ENCODE measurements at places on chromosomes 5 and 9. TPM values are rescaled to one million over a fixed set of nuclear protein-coding genes. Genes with fewer than 3 reads are reported as not detected.

DNA sequence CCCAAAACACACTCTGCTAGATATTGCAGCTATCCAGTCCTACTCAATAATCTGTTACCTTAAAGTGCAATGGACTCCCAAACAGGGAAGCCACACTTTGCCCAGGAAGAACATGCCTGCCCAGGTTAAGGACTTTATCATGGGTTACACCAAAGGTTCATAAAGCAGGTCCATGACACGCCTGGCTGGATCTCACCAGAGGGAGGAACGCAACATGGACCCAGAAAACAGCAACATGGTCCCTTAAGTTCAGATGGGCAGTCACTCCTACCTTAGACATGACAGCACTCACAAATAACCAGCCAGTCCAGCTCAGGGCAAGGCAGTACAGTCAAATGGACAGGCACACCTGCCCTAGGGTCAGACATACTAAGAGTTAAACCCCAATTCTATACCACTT lies 3.8 kb downstream of the P4HA2 start:
- peak overlapping the region; percentile 79 for H3K27ac ChIP-seq
- DNase-seq, result no peak

- no peak overlapping the region for H3K4me3 ChIP-seq
- no peak for DNase-seq
- H3K36me3 ChIP-seq, result no peaks in the 10 kb centered on the region
- H3K4me1 ChIP-seq, result peaks cover under 1% of the 10 kb centered on the region
Measured at GRCh38 chr5:6550628-6551027, 82.2 kb downstream of the NSUN2 start.

GRCh38 chr9:83544002-83544698 lies 5.9 kb upstream of the FRMD3 start:
- no peak overlapping the region for H3K27ac ChIP-seq
- no peaks in the 10 kb centered on the region for H3K36me3 ChIP-seq
- H3K4me3 ChIP-seq, result no peak overlapping the region
- no peak for DNase-seq
- peaks cover 1% of the 10 kb centered on the region for H3K4me1 ChIP-seq

GRCh38 chr5:1498623-1499416 lies 24.9 kb downstream of the LPCAT1 start:
- DNase-seq, result no peak
- H3K4me1 ChIP-seq, result peaks cover 18% of the 10 kb centered on the region
- H3K27ac ChIP-seq, result no peak overlapping the region
- no peak overlapping the region for H3K4me3 ChIP-seq
- no peaks in the 10 kb centered on the region for H3K27me3 ChIP-seq

GRCh38 chr9:4443439-4443838 lies 46.8 kb upstream of the SLC1A1 start:
- DNase-seq, result no peak
- no peak overlapping the region for H3K4me3 ChIP-seq
- H3K27ac ChIP-seq, result no peak overlapping the region
- peaks cover 5% of the 10 kb centered on the region for H3K27me3 ChIP-seq
- H3K36me3 ChIP-seq, result no peaks in the 10 kb centered on the region
- H3K4me1 ChIP-seq, result no peaks in the 10 kb centered on the region

- no peaks in the 10 kb centered on the region for H3K36me3 ChIP-seq
- DNase-seq, result no peak
- H3K4me1 ChIP-seq, result peaks cover 8% of the 10 kb centered on the region
- no peak overlapping the region for H3K4me3 ChIP-seq
Measured at GRCh38 chr5:128630121-128630520, 92.1 kb upstream of the FBN2 start.

- no peak for DNase-seq
- H3K27ac ChIP-seq, result peak overlapping the region; percentile 69
- H3K4me1 ChIP-seq, result peaks cover 35% of the 10 kb centered on the region
- H3K4me3 ChIP-seq, result peak overlapping the region; percentile 96
Measured at GRCh38 chr5:175479125-175479881, 943 bp downstream of the SFXN1 start.

GRCh38 chr5:176157656-176158055 lies 80.6 kb upstream of the SIMC1 start:
- peaks cover 28% of the 10 kb centered on the region for H3K27me3 ChIP-seq
- peaks cover 8% of the 10 kb centered on the region for H3K4me1 ChIP-seq
- H3K27ac ChIP-seq, result no peak overlapping the region

GRCh38 chr5:74587890-74588289 lies 52.6 kb downstream of the ENC1 start:
- no peaks in the 10 kb centered on the region for H3K27me3 ChIP-seq
- peak overlapping the region; percentile 42 for H3K27ac ChIP-seq
- DNase-seq, result no peak
- peaks cover 42% of the 10 kb centered on the region for H3K4me1 ChIP-seq

DNA sequence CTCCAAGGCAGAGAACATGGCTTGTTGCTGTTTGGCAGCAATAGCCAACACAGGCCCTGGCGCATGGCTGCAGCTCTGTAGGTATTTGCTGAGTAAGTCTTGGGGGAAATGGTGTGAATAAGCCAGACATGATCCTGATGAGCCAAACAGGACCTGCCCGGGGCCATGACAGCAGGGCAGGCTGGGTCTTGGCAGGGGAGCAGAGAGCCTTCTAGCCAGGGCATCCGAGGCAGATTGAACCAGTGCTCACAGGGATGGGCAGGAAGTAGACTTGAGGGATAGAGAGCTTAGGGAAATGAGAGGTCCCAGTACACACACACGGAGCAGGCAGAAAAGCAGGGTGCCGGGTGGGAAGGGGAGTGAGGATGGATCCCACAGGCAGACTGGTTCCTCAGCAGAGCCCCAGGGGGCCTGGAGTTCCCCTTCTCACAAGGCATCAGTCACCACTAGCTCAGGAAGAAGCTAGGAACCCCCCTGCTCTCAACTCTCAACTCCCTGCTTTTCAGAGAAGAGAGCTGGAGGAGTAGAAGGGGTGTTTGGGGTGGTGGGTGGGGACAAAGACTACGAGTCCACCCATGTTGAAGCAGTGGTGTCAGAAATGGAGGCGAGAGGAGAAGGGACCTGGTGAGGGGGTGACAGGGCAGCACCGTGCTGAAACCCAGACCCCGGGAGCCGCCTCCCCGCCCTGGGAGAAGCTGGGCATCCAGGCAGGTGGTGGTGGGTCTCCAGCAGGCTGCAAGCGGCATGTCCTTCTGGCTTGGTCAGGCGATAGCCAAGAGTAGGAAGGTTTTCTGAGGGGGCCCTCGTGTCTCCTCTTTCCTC lies 111.1 kb downstream of the RGS3 start:
- H3K36me3 ChIP-seq, result no peaks in the 10 kb centered on the region
- H3K4me1 ChIP-seq, result peaks cover 16% of the 10 kb centered on the region
- peaks cover 3% of the 10 kb centered on the region for H3K27me3 ChIP-seq
- DNase-seq, result no peak
- H3K4me3 ChIP-seq, result no peak overlapping the region
- no peak overlapping the region for H3K27ac ChIP-seq

GRCh38 chr9:96156171-96156974 lies 145.6 kb downstream of the HSD17B3 start:
- no peak for DNase-seq
- no peaks in the 10 kb centered on the region for H3K36me3 ChIP-seq
- H3K4me1 ChIP-seq, result peaks cover 17% of the 10 kb centered on the region
- peaks cover 5% of the 10 kb centered on the region for H3K27me3 ChIP-seq
- no peak overlapping the region for H3K27ac ChIP-seq

- no peak overlapping the region for H3K4me3 ChIP-seq
- no peaks in the 10 kb centered on the region for H3K36me3 ChIP-seq
- no peak overlapping the region for H3K27ac ChIP-seq
Measured at GRCh38 chr9:18350995-18351595, 122.9 kb upstream of the ADAMTSL1 start.

- no peaks in the 10 kb centered on the region for H3K27me3 ChIP-seq
- DNase-seq, result no peak
Measured at GRCh38 chr9:93434056-93434455, 17.4 kb upstream of the FAM120A start.

GRCh38 chr9:72726947-72727346 lies 205.5 kb downstream of the TMC1 start:
- no peaks in the 10 kb centered on the region for H3K36me3 ChIP-seq
- DNase-seq, result no peak
- H3K4me1 ChIP-seq, result no peaks in the 10 kb centered on the region
- H3K27ac ChIP-seq, result no peak overlapping the region

- peak overlapping the region; percentile 38 for H3K4me3 ChIP-seq
- peaks cover 20% of the 10 kb centered on the region for H3K4me1 ChIP-seq
- no peak for DNase-seq
- H3K27me3 ChIP-seq, result no peaks in the 10 kb centered on the region
- H3K27ac ChIP-seq, result peak overlapping the region; percentile 87
- peaks cover 19% of the 10 kb centered on the region for H3K36me3 ChIP-seq
Measured at GRCh38 chr5:75601567-75601966, 9.7 kb upstream of the ANKDD1B start.

DNA sequence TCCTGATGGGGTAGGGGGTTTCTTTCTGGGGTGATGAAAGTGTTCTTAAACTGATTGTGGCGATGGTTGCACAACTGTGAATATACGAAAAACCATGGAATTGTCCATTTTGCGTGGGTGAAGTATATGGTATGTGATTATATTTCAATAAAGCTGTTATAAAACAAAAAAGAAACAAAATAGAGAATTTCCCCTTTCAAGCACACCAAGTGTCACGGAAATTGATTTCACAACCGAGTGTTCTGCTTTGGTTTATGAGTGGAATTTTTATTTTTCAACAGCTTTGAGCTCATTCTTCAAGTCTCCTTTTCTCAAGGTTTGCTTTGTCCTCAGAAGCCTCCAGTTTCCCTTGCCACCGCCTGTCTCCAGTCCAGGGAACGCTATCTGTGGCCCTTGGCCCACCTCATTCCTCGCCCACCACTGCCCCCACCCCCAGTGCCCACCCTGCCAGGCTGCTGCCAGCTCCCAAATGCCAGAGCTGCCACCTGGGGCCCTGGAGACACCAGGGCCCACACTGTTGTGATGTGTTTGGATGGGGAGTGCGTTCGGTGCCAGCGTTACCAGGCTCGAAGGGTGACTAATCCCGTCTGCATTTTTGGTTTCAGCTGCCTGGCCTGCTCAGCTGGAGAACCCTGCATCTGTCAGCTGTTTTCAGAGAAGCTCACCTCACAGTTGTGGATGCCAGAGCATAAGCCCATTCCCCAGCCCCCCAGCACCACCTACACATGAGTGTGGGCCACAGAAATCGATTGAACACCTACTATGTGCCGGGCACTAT lies 30.4 kb downstream of the DUSP1 start:
- no peak for DNase-seq
- no peak overlapping the region for H3K4me3 ChIP-seq
- peaks cover 11% of the 10 kb centered on the region for H3K4me1 ChIP-seq
- no peaks in the 10 kb centered on the region for H3K27me3 ChIP-seq
- H3K27ac ChIP-seq, result no peak overlapping the region

DNA sequence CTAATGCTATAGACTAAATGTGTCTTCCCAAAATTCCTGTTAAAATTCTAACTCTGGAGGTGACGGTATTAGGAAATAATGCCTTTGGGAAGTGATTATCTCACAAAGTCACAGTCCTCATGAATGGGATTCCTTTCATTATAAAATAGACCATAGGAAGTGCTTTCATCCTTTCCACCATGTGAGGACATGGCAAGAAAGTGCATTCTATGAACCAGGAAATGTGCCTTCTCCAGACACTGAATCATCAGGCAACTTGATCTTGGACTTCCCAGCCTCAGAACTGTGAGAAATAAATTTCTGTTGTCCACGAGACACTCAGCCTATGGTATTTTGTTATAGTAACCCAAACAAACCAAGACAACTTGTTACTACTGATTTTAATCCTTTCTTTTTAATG lies 582.4 kb upstream of the C9orf72 start:
- no peak overlapping the region for H3K27ac ChIP-seq
- DNase-seq, result no peak
- no peaks in the 10 kb centered on the region for H3K36me3 ChIP-seq
- no peak overlapping the region for H3K4me3 ChIP-seq
- H3K27me3 ChIP-seq, result no peaks in the 10 kb centered on the region

- H3K27ac ChIP-seq, result peak overlapping the region; percentile 28
- DNase-seq, result no peak
- H3K36me3 ChIP-seq, result peaks cover 16% of the 10 kb centered on the region
- H3K27me3 ChIP-seq, result no peaks in the 10 kb centered on the region
Measured at GRCh38 chr9:97364769-97365490, 47.0 kb upstream of the TDRD7 start.

GRCh38 chr5:32845171-32845570 lies 134.1 kb downstream of the NPR3 start:
- no peaks in the 10 kb centered on the region for H3K36me3 ChIP-seq
- no peak for DNase-seq
- H3K4me1 ChIP-seq, result peaks cover 28% of the 10 kb centered on the region
- no peak overlapping the region for H3K4me3 ChIP-seq

GRCh38 chr5:54862036-54862435 lies 123.4 kb downstream of the ESM1 start:
- H3K4me3 ChIP-seq, result no peak overlapping the region
- H3K27ac ChIP-seq, result no peak overlapping the region
- H3K4me1 ChIP-seq, result no peaks in the 10 kb centered on the region
- H3K27me3 ChIP-seq, result peaks cover 3% of the 10 kb centered on the region
- peaks cover 4% of the 10 kb centered on the region for H3K36me3 ChIP-seq

- no peak for DNase-seq
- no peak overlapping the region for H3K27ac ChIP-seq
- H3K4me3 ChIP-seq, result no peak overlapping the region
- no peaks in the 10 kb centered on the region for H3K4me1 ChIP-seq
Measured at GRCh38 chr9:90793729-90794128, 7.9 kb upstream of the SYK start.

- H3K4me1 ChIP-seq, result peaks cover 18% of the 10 kb centered on the region
- no peak overlapping the region for H3K4me3 ChIP-seq
- H3K36me3 ChIP-seq, result no peaks in the 10 kb centered on the region
- DNase-seq, result no peak
- H3K27ac ChIP-seq, result peak overlapping the region; percentile 73
Measured at GRCh38 chr5:132451387-132451786, 39.2 kb downstream of the IRF1 start.

GRCh38 chr5:178672630-178673029 lies 45.8 kb upstream of the CLK4 start:
- H3K36me3 ChIP-seq, result peaks cover 4% of the 10 kb centered on the region
- H3K27me3 ChIP-seq, result peaks cover 11% of the 10 kb centered on the region
- H3K4me3 ChIP-seq, result no peak overlapping the region
- peaks cover 14% of the 10 kb centered on the region for H3K4me1 ChIP-seq

DNA sequence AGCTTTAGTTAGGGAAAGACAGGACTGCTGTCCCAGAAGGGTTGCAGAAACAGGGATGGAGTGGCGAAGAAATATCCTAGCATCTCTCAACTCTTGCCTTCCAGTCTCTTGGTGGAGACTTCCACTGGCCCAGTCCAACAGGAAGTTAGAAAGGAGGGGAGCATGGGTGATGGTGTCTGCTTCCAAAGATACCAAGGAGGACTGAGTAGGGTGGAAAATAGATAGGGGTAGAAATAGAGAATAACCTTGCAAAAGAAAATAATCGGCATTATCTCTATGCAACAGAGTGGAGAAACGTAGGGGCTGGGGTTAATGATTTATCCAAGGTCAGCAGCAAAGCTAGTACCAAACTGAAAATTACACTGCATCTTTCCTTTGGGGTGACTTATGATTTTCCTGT lies 242.3 kb downstream of the PSAT1 start:
- no peak for DNase-seq
- no peak overlapping the region for H3K4me3 ChIP-seq
- no peaks in the 10 kb centered on the region for H3K36me3 ChIP-seq

The CER1 gene
- total RNA-seq, result 0.99 TPM

The GDA gene
- total RNA-seq, result 13.4 TPM

The C5orf34 gene
- total RNA-seq, result 2.0 TPM

The FSD1L gene
- 6.3 TPM for total RNA-seq

The NKD2 gene
- total RNA-seq, result 23.3 TPM

The PRSS3 gene
- total RNA-seq, result 0.86 TPM

The PTAR1 gene
- total RNA-seq, result 35.9 TPM

The ITK gene
- not detected for total RNA-seq

The MGAT4B gene
- total RNA-seq, result 211 TPM

Measured in type B pancreatic cell (in vitro differentiated cells).